ENCODE measurements at places on chromosomes 3 and 15.

- no peak for DNase-seq
Observed at GRCh38 chr3:100002599-100003350, 111.5 kb downstream of the FILIP1L start.

DNA sequence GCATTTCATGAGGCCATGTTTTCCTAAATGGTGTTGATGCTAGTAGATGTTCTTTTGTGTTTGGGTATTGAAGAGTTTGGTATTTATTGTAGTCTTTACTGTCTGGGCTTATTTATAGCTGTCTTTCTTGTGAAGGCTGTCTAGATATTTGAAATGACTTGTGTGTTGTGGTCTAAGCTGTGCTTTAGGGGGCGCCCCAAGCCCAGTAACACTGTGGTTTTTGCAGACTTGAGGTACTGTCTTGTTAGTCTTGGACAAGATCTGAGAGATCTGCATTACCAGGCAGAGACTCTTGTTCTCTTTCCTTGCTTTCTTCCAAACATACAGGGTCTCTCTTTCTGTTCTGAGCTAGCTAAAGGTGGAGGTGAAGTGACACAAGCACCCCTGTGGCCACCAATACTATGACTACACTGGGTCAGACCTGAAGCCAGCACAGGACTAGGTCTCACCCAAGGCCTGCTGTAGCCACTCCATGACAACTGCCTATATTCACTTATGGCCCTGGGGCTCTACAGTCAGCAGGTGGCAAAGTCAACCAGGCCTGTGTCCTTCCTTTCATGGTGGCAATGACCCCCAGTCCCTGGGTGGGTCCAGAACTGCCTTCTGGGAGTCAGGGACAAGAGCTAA is 152.1 kb upstream of the TBC1D5 start:
- no peak for DNase-seq

DNA sequence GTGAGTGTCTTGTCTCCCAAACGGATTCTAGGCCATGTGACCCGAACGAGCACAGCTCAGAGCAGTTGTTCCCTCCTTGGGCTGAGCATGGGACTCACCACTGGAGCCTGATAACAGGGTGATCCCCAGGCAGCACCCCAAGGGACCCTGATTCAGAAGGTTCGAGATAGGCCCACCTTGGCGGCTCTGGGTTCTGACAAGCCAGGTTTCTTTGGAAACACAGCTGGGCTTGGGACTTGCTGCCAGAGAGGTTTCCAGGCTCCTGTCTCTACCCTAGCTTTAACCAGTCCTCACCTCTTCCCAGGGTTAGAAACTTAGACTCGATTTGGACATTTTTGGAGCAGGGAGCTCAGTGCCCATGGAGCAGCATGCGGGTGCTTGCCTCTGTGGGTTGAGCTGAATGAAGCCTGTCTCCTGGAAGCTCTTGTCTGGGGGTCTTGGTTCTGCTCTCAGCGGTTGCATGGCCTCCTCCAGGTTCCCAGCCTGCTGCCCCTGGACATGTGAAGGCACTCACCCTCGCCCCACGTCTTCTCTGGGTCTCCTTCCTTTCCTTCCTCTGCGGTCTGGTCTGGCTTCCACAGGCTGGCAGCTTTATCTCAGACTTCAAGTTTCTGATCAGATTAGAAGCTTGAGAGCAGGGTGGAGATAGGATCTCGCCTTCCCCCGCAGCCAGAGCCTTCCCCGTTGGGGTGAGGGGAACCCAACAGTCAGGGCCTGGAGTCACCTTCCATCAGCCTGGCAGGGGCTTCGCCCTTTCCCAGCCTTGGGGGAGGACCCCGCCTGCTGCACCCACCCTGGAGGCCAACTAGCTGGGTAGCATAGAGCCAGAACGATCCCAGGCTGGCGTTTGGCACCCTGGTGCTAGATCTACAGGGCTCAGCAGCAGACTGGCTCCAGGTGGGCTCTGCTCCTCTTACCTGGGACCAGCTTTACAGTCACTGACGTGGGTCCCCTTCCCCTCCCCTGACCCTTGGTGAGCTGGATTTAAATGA is 21.0 kb downstream of the PAQR5 start:
- DNase-seq: no peak

DNA sequence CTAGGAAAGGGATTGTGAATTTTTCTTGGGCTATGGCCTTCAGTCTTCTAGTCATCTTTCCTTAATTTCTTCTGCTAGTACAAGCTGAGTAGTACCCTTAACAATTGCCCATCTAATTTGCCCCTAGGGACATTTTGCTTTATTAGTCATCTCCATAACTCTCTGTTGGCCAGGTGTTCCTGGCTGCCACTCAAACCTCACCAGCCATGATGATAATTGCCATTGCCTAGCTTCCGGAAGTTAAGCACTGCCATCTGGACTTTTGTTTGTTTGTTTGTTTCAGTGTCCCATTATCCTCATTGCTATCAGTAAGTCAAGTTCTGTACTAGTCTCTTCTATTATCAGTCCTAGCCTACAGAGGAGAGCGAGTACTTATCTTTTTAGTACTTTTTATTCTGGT is 36.6 kb upstream of the UBL7 start:
- peak; percentile 46 for DNase-seq

DNA sequence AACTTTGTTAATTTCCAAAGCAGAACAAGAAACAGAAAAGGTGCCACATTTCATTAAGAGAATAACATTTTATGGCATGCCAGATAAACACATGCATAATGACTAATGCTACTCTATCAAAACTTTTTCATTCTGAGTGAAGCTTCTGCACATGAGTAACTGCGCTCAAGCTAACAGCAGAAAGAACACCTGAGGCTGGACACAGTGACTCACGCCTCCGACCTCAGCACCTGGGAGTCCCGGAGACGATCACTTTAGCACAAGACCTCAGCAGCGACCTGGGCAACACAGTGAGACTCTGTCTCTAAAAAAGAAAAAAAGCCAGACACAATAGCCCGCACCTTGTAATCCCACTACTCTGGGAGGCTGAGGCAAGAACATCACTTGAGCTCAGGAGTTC is 70.6 kb downstream of the ACAP2 start:
- no peak for DNase-seq

DNA sequence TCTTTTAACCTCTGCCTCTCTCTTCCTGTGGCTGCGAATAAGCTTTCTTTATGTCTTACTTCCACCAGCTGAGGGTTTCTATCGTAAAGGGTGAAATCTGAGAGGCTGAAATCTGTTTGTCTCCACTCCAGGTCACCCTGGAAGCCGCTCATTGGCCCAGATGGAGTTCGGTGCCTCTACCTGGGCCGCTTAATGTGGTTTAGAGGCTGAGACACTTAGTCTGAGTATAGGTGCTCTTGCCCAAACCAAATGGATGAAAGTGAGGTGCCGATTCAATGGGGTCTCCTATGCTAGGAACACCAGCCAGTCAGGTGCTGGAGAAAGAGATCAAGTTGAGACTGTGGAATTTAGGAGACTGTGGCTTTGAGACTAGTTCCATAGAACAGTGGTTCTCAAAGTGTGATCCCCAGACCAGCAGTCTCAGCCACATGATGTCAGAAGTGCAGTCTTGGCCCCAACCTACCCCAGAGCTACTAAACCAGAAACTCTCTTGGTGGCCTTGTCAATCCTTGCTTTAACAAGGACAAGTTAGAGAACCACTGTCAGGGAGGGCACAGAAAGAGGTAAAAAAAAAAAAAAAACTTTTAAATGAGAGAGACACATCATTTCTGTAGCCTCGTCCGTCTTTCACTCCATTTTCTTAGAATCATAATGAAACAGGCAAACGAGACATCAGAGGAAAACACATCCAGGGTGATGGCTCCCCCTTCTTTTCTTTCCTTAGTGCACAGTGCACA is 54.9 kb upstream of the CCR2 start:
- no peak for DNase-seq

- no peak for DNase-seq
Observed at GRCh38 chr3:183008800-183009199, 28.5 kb upstream of the DCUN1D1 start.

DNA sequence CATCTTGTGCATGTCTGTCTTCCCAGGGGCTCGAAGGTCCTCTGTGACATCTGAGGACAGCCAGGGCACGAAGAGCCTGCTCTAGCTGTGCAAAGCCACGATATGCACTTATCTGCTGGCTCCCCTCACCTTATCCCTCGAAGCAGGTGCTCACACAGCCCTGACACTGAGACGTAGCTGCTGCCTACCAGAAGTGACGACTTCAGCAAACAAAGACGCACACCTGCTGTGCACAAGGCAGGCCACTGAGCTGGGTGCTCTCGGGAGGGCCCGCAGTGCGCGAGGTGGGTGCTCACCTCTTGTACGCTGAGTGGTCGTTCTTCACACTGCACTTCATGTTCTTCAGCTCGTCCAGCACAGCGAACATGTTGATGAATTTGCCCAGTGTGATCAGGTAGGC is 37.3 kb downstream of the CYFIP1 start:
- no peak for DNase-seq

DNA sequence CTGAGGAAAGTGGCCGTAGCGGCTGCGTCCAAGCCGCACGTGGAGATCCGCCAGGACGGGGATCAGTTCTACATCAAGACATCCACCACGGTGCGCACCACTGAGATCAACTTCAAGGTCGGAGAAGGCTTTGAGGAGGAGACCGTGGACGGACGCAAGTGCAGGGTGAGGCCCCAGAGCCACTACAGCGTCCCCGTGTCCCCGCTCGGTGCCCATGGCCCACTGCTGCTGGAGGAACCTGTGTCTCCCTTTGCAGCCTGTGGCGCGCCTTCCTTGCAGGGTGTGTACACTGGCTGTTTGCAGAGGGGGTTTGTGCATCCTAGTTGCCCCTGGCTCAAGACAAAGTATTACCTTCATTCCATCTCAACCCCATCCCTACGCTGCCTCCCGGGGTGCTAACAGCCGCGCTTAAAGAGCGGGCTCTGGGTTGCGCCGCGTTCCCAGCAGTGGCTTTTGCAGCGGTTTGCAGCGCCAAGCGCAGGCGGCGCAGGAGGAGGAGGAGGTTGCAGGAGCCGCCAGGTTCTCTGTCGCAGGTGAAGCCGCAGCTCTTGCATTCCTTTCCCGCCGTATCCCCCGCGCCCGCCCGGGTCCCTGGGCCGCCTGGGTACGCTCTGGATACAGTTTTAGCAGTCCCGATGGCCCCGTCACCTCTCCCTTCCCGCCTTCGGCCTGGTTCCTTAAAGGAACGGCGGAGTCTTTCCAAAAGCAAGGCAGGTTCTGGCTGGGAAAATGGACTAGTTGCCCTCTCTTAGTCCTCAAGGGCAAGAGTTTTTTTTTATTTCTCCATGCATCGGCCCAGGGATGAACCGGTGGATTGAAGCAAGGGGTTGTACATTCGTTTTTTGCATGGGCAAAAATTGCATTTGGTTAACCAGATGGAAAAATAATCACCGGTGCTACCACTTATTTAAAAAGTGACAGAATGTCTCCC is 1.2 kb downstream of the CRABP1 start:
- DNase-seq: no peak

GRCh38 chr3:57030721-57031120 is 29.7 kb upstream of the SPATA12 start:
- no peak for DNase-seq

DNA sequence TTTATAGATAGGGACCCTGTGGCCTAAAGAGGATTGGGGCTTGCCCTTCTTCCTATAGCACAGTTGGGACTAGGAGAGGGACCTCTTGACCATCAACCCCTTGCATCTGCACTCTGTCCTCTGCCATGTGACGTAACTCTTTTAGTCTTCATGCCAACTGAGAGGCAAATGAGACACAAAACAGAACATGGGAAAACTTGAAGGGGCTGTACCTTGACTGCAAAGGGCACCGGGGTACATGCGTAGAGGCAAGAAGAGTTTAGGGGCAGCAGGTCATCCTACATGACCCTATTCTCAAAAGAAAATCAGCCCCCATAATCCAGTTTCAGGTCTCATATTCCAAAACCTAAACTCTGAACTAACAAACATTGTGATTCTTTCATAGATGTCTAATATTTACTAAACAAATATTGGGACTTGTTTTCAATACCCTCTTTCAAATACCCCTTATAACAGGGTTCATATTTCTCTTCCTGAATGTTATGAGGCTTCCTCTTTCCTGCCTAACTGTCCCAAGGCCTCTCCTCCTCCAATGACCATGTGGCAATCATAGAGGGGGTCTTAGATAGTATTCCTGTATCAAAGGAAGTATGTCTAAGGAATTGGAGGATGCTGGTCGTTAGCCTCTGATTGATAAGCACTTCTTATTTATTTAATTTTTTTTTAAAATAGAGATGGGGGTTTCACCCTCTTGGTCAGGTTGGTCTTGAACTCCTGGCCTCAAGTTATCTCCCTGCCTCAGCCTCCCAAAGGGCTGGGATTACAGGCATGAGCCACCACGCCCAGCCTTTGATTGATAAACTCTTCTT is 20.6 kb downstream of the ACKR2 start:
- no peak for DNase-seq

DNA sequence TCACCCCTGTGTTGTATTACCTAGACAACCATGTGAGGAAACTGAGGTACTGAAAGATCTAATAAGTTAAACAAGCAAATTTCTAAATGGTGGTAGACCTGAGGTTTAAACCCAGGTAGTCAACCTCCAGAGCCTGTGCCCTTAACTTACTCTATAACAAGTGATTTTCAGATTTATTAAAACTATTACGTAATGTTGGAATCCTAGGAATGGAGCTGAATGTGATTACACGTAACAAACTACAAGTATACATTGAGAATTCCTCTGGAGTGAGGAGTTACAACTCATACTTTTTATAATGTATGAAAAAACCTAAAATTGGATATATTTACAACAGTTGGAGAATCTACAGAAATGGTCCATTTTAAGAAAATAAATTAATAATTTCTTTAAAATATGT is 18.0 kb downstream of the FAM98B start:
- DNase-seq: no peak

DNA sequence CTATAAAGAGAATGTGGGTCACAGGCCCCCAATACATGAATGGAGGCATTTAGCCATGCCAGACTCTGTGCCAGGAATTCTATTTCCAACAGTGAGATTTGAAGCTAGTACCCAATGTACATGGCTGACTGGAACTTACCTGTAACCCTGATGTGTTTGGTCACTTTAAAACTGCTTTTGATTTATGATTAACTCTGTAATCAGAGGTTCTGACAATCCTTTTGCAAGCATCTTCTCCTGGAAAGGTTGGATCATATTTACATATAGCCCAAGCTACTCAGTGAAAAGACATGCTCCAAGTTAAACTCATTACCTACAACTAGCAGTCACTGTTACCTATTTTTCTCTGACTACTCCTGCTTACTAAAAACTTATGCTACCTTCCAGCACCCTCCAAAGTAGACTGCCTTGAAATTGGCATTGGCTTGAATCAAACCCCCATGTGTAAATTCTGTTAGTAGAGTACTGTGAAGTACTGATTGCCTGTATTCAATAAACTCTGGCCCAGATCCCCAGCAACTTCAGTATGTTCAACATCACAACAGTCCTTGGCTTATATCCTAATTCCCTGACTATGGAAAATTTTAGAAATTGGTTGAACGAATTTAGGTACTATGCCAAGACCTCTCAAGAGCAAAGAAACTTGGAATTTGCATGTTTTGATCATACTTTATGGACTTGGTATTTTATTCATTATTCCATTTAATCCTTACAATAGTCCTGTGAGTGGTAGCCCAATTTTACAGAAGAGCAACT is 665.6 kb upstream of the NECTIN3 start:
- DNase-seq: no peak

DNA sequence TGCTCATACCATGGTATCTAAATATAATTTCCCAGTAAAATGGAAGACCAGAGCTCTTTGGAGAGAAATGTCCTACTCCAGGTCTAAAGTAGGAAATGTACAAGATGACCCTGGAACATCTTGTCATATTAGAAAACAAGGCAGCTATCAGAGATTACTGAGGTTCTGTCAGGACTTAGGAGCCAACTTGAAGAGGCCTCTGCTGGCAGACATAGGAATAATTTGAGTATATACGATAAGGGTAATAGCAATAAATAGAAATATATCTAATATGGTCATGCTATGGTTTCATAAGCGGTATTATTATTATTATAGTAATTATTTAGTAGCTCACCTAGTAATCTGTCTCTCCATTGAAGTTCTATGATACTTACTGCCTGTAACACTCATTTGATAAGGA is 224.2 kb downstream of the SOX2 start:
- DNase-seq: no peak

Measured in GM06990 (cell line).